ENCODE measurements at places on chromosomes 6 and 20. TPM values are rescaled to one million over a fixed set of nuclear protein-coding genes. Genes with fewer than 3 reads are reported as not detected.

SLA2 gene
- total RNA-seq = 0.37 TPM

GRCh38 chr6:122902326-122902725, 93.7 kb upstream of the CLVS2 start:
- DNase-seq = no peak

DNA sequence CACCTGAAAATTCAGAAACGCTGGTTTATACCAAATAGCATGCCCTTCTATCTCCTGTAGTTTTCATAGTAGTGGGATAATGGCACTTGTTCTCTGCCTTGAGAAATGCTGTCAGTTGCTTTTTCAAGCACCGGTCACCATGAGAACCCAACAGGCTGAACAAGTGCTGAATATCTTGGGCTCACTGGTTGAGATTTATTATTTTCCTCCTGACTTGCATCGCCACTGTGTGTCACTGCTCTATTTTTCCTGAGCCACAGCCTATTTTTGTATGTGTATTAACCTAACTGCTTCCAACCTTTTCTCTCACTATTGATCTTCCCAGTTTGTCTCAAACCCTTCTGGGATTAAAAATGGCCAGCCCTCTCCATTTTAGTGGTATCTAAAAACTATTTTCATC, 71.9 kb downstream of the OPN5 start:
- DNase-seq = no peak

GRCh38 chr20:3932681-3933080, 43.5 kb downstream of the PANK2 start:
- no peak for DNase-seq

GRCh38 chr6:138115877-138116660, 8.8 kb upstream of the PERP start:
- peak; percentile 68 for DNase-seq

- DNase-seq = no peak
These were observed 230.8 kb downstream of the BCAS1 start for GRCh38 chr20:53839423-53840176.

DNA sequence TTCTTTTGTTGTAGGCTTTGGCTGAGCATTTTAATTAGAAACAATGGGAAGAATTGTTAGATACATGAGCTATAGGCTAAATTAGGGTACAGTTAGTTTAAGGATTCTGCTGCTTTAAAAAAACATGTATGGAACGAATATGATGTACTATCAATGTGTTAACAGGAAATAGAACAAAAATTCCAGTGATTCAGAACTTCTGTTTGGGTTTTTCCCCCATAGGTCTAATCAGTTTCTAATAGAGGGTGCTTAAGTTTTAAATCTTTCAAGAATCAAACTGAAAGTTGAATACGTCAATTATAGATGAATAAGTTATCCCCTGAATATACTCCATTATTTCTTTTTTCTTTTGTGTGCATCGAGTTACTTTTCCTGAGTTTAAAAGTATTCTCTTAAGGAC, 1.9 kb downstream of the TAB2 start:
- DNase-seq = no peak

- DNase-seq = no peak
These were observed 563.8 kb downstream of the LMBRD1 start for GRCh38 chr6:69232911-69233448.

- no peak for DNase-seq
These were observed 592.4 kb downstream of the RFPL4B start for GRCh38 chr6:112939563-112939962.

GRCh38 chr20:61391812-61392520, 139.9 kb downstream of the CDH4 start:
- no peak for DNase-seq

TAAR5 gene
- total RNA-seq = not detected

DNA sequence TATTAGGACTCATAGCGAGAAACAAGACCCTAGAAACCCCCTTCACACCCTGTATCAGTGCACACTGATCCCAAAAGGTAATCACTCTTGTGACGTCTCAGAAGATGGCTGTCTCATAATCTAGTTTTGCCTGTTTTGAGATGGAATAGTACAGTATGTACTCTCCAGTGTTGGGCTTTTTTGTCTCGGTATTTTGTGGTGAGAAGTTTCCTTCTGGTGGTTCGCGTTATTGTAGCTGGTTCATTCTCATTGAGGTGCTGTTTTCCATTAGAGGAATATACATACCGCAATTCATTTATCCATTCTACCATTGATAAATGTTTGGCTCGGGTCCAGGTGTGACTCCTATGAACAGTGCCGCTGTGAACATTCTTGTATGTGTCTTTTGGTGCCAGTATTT, 27.9 kb upstream of the MAP3K4 start:
- DNase-seq = no peak

DNA sequence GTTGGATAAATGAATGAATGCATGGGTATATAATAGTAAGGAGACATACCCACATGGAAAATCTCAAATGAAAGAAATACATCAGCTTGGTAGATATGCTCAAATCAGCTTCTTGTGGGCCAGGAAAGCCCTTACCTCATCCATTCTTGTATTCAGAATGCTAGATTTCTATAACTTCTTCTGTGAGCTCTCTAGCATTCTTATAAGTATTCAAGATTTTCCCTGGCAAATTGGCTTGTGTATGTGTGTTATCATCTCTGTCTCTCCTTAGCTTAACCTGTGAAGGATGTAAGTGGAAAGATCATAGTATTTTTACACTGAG, 100.8 kb downstream of the OR2B2 start:
- no peak for DNase-seq

- DNase-seq = no peak
These were observed 456.0 kb upstream of the PTCHD4 start for GRCh38 chr6:48567016-48567415.

DNA sequence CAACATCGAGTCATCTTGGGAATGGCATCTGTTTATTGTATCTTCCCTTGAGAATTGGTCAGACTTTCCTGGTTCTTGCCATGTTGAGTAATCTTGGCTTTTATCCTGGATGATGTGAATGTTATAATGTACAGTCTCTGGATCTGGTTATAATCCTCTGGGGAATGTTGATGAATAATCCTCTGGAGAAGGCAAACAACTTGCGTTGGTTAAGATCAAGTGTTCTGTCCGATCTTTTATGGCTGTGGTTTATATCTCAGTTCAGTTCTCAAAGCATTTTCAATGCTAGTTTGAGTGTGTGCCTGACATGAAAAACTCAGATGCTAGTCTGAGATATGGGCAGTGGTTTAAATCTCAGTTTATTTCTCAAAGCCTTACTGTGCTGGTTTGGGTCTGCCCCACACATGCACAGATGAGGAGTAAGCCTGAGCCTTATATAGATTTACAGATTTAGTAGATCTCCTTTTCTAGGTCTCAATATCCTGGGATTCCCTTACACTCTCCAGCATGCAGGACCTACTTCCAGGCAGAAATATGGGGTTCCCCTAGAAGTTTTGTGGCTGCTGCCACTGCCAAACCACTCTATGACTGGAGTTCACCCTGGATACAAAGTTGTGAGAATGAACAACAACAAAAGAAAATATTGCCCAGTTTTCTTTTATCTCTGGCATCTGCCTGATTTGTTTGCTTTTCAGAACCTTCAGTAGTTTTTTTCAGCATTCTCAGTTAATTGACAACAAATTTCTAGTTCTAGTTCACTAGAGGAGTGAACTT, 191.8 kb upstream of the MAN1A1 start:
- no peak for DNase-seq

DNA sequence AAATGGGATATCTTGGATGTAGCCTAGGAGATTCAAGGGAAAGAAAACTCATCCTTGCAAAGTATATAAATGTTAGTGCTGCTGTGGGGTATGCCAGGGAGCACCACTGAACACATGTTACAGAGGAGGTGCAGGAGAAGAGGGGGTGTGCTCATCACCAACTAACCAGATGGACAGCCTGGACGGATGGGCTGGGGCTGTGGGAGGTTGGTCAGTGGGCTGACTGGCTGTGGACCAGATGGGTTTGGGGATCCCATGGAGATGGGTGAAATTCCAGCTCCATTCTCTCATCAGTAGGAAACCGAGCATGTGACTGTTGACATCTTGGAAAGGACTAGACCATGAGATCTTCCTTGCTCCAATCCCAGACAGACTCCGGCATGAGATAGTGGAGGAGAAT, 201.0 kb downstream of the LRFN2 start:
- no peak for DNase-seq

- DNase-seq = no peak
These were observed 5.5 kb upstream of the JAG1 start for GRCh38 chr20:10679269-10679668.

DNA sequence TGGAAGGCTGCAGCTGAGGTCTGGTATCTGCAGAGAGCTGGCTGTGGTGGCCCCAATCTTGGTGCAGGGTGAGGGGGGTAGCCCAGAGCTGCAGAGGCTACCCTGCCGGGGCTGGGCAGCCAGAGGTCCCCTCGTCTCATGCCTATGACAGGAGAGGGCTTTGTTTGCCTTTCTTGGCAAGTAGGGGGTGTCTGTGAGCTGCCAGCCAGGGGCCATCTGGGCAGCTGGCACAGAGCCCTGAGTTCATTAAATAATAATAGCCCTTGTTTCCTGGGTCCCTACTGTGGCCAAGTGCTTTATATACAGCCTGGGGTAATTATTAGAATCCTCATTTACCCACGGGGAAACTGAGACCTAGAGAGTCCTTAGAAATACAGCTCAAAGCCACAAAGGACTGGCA, 66.6 kb downstream of the EZR start:
- no peak for DNase-seq

TAB2 gene
- 51.8 TPM for total RNA-seq

DNA sequence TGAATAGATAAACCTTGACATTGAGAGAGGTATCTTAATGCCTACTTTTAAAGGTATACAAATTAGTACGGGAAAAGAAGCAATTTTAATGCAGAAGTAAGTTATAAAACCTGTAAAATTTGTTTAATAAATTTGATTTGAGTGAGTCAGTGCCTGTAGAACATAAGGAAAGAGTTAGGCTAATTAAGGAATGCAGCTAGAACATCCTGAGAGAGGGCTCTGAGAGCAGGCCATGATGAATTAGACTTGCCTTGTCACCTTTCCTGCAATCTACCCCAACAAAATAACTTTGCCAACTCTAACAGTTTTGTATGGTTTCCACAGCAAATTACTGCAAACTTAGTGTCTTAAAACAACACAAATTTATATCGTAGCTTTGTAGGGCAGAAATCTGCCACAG, 700.8 kb downstream of the RFPL4B start:
- no peak for DNase-seq

- DNase-seq = no peak
These were observed 48.5 kb upstream of the ID4 start for GRCh38 chr6:19788686-19789085.

RPL7L1 gene
- total RNA-seq = 66.7 TPM

- no peak for DNase-seq
These were observed 77.7 kb downstream of the LINC00237 start for GRCh38 chr20:21028436-21028835.

MCCD1 gene
- not detected for total RNA-seq

GRCh38 chr6:137217801-137218472, 1.2 kb downstream of the IFNGR1 start:
- DNase-seq = no peak

DNA sequence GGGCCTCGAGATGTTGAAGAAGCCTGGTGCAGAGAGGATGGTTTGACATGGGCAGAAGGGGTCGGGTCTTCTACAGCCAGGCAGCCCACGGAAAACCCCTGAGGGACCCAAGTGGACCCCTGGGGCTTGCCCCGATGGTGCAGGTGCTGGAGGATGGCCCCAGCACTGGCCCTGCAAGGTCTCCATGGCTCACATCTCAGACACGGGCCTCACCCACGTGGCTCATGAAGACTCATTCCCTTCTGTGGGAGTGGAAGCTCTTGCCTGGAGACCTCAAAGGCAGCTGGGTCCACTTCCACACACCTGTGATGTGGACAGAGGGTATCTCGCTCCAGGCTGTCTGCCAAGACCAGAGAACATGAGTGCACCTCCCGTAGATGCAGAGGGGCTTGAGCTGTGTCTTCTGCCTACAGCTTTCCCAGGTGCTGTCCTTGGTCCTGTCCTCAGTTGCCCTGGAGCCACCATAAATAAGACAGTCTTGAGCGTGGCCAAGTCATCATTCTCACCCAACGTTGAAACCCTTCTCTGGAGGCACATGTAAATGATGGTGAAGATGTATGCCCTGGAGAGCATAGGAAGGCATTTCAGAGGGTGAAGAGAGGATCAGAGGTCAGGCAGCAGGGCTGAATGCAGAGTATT, 108.0 kb downstream of the SYNDIG1 start:
- no peak for DNase-seq

- no peak for DNase-seq
These were observed 110.3 kb upstream of the BACH2 start for GRCh38 chr6:90406957-90407356.

GRCh38 chr6:13872681-13873080, 52.1 kb upstream of the RNF182 start:
- DNase-seq = no peak

- no peak for DNase-seq
These were observed 77.8 kb downstream of the ZFAND3 start for GRCh38 chr6:37897321-37897720.

DNA sequence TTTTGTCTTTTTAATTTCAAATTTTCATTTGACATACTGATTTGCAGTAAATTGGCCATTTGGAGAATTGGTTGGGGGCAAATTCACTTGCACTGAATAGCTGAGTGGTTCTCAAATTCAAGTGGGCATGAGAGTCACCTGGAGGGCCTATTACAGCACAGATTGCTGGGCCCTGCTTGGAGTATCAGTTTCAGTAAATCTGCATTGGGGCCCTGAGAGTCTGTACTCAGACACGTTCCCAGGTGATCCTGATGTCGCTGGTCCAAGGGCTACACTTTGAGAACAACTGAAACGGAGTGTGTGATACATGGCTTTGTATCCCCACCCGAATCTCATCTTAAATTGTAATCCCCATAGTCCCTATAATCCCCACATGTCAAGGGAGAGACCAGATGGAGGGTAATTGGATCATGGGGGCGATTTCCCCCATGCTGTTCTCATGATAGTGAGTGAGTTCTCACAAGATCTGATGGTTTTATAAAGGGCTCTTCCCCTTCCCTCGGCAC, 115.9 kb downstream of the KLHL32 start:
- DNase-seq = no peak

GRCh38 chr20:56693217-56693616, 64.1 kb downstream of the TFAP2C start:
- DNase-seq = no peak

DNA sequence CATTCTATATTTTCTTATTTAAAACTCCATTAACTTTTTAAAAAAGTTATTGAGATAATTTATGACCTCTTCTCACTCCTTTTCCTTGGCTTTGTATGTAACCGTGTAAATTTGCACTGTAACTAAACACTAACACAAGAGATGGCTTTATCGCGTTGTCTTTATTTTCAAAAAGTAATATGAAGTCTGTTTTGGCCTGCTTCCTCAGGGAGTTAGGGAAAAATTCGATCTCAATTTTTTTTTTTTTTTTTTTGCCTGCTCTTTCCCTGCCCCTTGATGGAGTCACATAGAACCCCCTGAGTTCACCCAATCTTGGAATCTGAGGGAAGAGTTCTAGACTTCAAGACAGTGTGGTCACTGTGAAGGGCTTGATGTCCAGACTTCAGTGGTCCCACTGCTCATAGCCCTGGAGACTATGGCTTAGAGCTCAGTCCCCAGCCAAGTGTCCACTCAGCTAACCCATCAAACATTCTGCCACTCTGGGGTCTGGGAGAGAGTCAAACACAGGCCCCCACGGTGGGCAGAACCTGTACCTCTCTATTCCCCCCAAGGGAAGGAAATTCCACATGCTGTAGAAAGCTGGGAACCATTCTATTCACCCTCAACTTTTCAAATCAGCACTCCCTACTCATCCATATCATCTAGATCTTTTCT, 15.7 kb upstream of the TBC1D22B start:
- DNase-seq = no peak

TMEM244 gene
- not detected for total RNA-seq

GRCh38 chr6:85866758-85867401, 224.2 kb upstream of the SYNCRIP start:
- DNase-seq = no peak

GRCh38 chr6:80366051-80366450, 259.6 kb downstream of the BCKDHB start:
- DNase-seq = no peak

PNLDC1 gene
- not detected for total RNA-seq

MARCKS gene
- total RNA-seq = 13.5 TPM
